Colonic mucosa (tissue), 4 donors: ENCODE measurements at places on chromosomes 5 and 9. TPM values are rescaled to one million over a fixed set of nuclear protein-coding genes. Genes with fewer than 3 reads are reported as not detected.
A peak's percentile ranks its signal among the peaks of the same experiment; 100 is the strongest.

- no peak for DNase-seq
These were observed 7.5 kb downstream of the SERINC5 start for GRCh38 chr5:80248378-80248777.

DNA sequence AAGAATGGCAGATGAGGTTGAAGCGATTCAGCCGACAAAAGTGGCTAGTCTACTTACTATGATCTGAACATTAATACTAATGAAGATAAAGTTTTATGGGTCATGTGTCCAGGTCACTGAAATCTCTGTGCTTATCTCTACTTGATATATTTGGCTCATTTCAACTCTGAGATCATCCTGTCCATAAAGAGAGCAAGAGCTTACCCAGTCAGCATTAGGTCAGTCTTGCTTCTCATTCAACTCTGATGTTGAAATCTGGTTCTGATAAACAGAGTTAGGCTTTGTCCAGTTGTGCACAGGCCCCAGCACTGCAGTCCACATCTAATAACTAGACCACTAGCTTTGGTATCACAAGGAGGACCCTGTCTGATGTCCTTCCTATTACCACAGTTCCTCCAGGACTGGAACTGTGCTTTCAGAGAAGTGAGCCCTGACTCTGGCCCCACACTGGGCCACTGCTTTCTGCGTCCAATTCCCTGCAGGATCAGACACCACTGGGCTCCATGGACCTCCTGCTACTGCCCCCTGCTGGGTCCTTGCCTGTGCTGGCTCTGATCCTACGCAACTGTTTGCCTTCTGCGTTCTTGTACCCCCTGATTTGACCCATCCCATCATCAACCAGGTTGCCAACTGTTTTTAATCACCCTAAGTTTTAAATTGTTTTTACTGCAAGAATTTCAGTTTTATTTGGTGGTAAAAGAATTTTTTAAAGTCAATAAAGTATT, 23.7 kb upstream of the FAM120A start:
- DNase-seq: peak; percentile 65

GRCh38 chr9:132722564-132723065, 52.4 kb downstream of the GTF3C4 start:
- no peak for DNase-seq

- DNase-seq: no peak
These were observed 62.5 kb downstream of the PLCXD3 start for GRCh38 chr5:41447650-41448510.

DNA sequence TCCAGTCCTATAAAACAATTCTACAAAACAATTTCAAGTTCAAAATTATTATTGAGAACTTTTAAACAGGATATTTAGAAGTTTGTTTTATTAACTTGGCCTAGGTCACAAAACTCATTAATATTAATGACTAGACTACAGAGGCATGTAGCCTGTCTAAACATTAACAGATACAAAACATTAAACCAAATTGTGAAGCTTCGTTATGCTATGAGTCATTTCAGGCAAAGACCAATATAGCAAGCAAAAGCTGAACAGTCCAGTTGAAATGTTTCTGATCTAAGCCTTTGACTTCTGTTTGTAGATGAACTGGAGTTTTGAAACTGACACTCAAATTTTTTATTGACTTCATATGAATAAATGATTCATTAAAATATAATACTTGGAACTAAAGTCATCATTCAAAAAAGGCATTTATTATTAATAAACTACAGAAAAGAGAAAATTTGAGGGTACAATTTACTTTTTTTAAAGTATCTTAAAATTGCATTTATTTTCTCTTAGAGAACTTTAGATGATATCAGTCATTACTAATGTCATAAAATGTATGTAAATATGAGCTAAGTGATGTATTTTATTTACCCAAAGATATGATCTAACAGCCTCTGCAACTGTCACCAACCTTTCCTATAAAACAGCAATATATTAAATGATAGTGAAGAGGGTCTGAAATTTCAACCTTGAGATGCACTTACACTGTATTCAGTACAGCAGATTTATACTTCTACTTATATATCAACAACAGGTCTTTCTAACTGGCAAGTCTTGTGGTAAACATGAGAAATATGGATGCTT, 188.8 kb downstream of the COMMD10 start:
- DNase-seq: no peak

The VCP gene
- 176 TPM for total RNA-seq

DNA sequence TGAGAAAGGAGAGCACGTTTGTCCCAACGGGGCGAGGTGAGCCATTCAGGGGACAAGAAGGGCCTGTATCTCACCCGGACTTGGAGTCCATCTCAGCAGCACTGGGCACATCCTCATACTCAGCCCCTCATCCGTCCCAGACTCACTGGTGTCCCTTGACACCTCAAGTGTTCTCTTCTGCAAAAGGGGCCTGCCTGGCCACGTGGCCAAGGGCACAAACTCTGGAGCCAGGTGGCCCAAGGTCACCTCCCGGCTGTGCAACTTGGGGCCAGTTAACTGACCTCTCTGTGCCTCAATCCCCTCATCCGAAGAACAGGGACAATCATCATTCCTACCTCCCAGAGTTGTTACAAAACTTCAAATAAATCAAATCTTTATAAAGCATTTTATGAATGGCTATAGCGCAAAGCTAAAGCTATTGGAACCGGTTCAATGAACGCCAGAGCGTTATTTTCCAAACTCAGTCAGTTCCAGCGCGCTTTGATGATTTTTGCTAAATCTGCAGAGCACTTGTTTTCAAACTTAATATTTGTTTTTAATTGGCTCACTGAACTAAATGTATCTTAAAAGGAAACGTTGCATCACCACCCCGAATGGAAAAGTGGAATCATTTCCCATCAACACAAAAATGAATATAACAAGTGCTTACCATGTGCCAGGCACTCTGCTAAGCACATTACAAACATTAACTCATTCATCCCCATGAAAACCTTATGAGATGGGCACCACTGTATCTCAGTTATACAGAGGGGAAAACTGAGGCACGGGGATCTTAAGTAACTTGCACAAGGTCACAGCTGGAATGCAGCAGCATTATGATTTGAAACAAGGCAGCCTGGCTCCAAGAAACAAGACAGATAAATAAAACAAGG, 49.3 kb downstream of the DUSP1 start:
- no peak for DNase-seq
